Stimulated activated CD8-positive, alpha-beta memory T cell treated with anti-CD3 and anti-CD28 coated beads, Interleukin-15, amount 100 ng/mL, for 48 hours (primary cell): ENCODE measurements at places on chromosomes 4 and X.

- DNase-seq, result no peak
Measured at GRCh38 chr4:89070041-89070440, 13.1 kb upstream of the FAM13A start.

- no peak for DNase-seq
Measured at GRCh38 chr4:107866726-107867125, 42.0 kb downstream of the SGMS2 start.

DNA sequence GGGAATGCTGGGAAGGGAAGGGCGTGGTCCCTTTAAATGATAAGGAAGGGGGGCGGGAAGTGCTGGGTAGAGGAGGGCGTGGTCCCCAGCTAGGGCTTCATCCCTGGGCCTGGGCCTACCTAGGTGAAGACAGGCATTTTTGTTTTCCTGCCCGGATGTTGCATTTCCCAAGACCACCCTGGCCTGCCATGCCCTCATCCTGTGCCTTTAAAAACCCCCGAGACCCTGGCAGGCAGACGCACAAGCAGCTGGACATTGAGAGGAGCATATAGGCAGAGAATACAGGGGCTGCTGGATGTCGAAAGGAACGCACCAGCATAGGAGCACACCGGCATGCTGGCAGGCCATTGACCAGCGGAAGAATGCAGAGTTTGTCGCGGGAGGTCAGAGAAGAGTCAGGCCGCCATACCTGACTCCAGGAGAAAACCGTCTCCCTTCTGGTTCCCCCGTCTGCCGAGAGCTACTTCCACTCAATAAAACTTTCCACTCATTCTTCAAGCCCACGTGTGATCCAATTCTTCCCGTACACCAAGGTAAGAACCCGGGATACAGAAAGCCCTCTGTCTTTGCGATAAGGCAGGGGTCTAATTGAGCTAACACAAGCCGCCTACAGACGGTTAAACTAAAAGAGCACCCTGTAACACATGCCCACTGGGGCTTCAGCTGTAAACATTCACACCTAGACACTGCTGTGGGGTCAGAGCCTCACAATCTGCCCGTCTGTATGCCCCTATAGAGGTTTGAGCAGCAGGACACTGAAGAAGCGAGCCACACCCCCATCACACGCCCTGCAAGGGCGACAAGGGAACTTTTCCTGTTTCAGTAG lies 2.9 kb upstream of the AGA start:
- no peak for DNase-seq

- no peak for DNase-seq
Measured at GRCh38 chr4:113823291-113823659, 61.7 kb upstream of the CAMK2D start.

GRCh38 chr4:67035986-67036385 lies 509.3 kb downstream of the CENPC start:
- no peak for DNase-seq

DNA sequence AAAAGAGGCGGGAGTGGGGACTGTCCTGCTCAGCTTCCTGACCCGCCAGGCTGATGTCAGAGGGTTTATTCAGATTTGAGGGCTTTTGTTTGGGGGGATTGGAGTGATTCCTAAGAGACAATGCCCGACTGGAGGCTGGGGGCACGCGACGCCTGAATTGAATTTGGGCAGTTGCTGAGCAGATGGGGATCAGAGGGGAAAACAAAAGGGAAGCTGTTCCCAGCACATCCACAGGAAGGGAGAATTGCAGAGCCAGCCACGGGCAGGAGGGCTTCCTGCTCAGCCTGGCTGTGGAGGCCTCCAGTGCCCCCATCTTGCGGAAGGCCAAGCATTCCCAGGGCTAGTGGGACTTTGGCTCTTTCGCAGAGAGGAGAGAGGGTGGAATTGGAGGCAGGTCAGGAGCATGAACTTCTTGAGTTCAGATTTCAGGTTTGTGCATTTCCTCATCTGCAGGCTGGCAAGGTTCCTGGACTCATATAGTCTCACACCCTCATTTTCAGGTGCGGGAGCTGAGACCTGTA lies 162.8 kb downstream of the NHS start:
- no peak for DNase-seq

DNA sequence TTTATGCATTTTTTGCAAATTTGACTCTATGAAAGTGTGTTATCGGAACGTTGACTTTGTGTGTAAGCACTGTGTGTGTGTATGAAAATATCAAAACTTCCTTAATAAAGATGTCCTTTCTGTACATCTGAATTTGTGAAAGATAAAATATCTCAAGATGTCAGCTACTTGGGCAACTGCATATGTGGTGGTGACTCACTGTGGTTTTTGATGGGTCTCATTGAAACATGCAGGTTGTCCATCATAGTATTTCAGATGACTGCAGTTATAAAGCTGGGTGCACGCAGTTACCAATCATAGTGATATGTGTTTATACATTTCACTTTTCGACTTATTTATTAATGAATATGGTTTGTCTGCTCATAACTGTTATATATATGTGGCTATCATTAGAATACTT lies 19.7 kb upstream of the BBS12 start:
- DNase-seq, result no peak
